SJSA1 (cell line): ENCODE measurements at places on chromosomes 16 and 17. TPM values are rescaled to one million over a fixed set of nuclear protein-coding genes. Genes with fewer than 3 reads are reported as not detected.

Gene STAC2
- not detected in 2 replicates for total RNA-seq

DNA sequence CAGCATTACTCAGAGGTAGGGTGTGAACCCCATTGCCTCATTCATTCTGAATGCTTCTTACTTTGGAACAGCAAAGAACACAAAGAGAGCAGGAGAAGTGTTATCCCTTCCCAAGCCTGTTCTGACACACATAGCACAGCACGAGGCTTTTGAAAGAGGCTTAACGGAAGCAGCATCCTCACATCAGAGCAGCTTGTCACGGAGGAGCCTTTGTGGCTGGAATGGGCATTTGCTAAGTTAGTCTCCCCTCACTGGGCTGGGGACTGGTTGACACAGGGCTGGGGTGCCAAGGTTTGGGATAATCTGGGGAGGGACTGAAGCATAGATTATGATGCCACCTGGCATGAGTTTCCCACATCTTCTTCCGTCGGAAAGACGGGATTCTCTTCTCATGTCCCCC is 167.5 kb upstream of the DNAH9 start:
- H3K4me1 ChIP-seq, result no peaks in the 10 kb centered on the region
- H3K27ac ChIP-seq, result no peak overlapping the region
- H3K4me3 ChIP-seq, result no peak overlapping the region
- DNase-seq, result no peak

GRCh38 chr16:69581297-69581696 is 15.5 kb downstream of the NFAT5 start:
- DNase-seq, result no peak
- H3K27ac ChIP-seq, result no peak overlapping the region
- H3K4me3 ChIP-seq, result no peak overlapping the region
- no peaks in the 10 kb centered on the region for H3K27me3 ChIP-seq
- no peaks in the 10 kb centered on the region for H3K4me1 ChIP-seq

DNA sequence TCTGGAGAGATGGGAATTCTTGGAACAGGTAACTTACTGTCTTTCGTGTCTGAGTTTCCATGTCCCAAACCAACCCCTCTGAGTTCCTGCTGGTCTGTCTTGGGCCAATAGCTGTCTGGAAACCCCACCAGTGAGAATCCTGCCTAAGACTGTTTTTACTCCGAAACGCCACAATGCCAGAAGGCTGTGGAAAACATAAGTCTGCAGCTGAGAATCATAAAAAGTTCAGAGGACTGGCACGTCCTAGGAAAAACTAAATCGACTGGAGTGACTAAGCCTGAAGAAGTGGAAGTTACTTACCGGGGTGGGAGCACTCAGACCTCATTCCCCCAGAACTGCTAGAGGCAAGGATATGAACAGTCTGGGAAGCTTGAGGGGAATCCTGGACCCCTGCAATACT is 13.3 kb downstream of the LRRC75A start:
- no peak for DNase-seq
- H3K36me3 ChIP-seq, result no peaks in the 10 kb centered on the region
- H3K4me1 ChIP-seq, result peaks cover 18% of the 10 kb centered on the region

GRCh38 chr16:82169861-82170845 is at the start of gene MPHOSPH6:
Gene MPHOSPH6, minus strand, starts transcription at chr16:82170224. Its CDS starts 49 bp downstream, at chr16:82170175.
- peak within 1 kb of the TSS; percentile 71 for H3K4me3 ChIP-seq
- H3K27ac ChIP-seq, result peak within 1 kb of the TSS; percentile 62
- H3K27me3 ChIP-seq, result peaks cover 22% of the 10 kb centered on the region
- H3K36me3 ChIP-seq, result peaks cover 33% of the 10 kb centered on the region

DNA sequence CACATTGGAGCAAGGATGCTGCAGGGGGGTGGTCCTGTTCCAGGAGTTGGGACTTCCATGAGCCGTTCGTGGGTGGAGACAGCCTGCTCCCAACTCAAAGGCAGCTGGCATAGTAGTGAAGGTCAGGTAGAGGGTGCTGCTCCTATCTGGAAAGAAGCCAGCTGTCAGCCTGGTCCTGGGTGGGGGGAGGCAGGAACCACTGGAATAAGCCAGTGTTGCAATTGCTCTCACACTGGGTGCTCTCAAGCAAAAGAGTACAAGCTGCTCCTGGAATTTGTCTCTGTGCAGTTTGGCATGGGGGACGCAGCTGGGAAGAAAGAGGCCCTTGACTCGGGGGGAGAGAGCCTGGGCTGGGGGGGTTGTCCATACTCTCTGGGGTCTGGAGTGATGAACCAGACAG is 8.7 kb downstream of the CACNG5 start:
- no peaks in the 10 kb centered on the region for H3K36me3 ChIP-seq
- H3K4me1 ChIP-seq, result no peaks in the 10 kb centered on the region
- no peak overlapping the region for H3K4me3 ChIP-seq
- H3K27me3 ChIP-seq, result peaks cover 30% of the 10 kb centered on the region

DNA sequence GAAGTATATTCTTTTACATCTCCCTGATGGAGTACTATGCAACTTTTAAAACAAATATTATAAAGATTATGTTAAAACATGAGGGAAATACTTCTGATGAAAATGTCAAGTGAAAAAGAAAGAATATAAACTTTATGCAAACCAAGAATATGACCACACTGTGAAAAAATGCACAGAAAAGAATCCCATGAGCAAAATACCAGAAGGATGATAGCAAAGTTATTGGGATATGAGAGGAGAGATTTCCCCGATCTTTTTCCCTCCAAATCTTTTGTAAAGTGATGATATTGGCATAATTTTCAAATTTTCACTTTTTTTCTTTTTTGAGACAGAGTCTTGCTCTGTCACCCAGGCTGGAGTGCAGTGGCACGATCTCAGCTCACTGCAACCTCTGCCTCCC is 36.6 kb upstream of the SMURF2 start:
- no peak for DNase-seq
- peaks cover 31% of the 10 kb centered on the region for H3K4me1 ChIP-seq
- H3K27ac ChIP-seq, result no peak overlapping the region
- no peaks in the 10 kb centered on the region for H3K27me3 ChIP-seq
- no peak overlapping the region for H3K4me3 ChIP-seq

DNA sequence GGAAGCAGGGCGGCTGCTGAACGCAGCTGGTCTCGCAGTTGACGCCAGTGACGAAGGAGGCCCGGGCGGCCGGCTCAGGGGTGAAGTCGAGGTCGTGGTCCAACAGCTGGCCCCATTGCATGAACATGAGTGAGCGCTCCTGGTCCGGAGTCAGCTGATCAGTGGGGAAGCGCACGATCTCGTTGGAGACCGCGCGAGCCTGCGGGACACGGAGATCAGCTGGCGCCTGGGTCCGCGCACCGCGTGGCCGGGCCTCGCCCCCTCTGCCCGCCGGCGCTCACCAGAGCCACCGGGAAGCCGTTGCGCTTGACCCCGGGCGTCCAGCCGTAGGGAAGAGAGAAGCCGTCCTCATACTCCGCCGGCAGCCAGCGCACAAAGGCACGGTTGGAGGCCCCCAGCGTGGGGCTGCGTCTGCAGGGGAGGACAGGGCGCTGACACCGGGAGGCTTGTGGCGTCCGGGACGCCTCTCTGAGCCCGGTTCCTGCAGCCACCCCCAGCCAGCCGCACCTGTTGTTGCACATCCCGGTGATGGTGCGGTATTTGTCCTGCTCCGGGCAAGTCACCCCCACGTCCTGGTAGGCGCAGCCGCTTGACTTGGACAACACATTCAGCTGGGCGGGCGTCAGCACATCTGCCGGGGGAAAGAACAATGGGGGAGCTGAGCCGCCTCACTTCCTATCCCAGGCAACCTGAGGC is 1.6 kb downstream of the MPO start:
- H3K36me3 ChIP-seq, result no peaks in the 10 kb centered on the region
- DNase-seq, result no peak
- no peaks in the 10 kb centered on the region for H3K4me1 ChIP-seq
- no peak overlapping the region for H3K4me3 ChIP-seq
- peaks cover 44% of the 10 kb centered on the region for H3K27me3 ChIP-seq

- no peak overlapping the region for H3K4me3 ChIP-seq
- no peaks in the 10 kb centered on the region for H3K27me3 ChIP-seq
- H3K4me1 ChIP-seq, result no peaks in the 10 kb centered on the region
- no peaks in the 10 kb centered on the region for H3K36me3 ChIP-seq
Measured at GRCh38 chr17:68993112-68993511, 37.9 kb upstream of the ABCA8 start.

Gene CDC6
- total RNA-seq, result 95.8 and 97.8 TPM in 2 replicates

Gene LRRC36
- not detected in 2 replicates for total RNA-seq

Gene DYNLRB2
- total RNA-seq, result not detected in 2 replicates

Gene MPP3
- 2.4 and 6.4 TPM in 2 replicates for total RNA-seq

DNA sequence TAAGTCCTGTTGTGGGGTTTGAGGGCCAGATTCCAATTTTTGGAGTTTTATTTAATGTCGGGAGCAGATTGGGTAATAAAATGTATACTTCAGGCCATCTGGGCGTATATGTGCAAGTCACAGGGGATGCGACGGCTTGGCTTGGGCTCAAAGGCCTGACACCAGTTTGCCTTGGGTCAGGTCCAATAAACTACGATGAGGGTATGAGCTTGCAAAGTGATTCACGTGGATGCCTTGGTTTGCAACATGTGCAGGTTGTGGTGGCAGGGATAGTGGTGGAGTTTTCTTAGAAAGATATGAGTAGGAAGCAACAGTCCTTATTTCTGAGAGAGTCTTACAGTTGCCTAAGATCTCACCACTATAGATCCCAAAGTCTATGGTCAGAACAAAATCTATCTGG is 157.0 kb upstream of the CDH11 start:
- DNase-seq, result no peak
- H3K27ac ChIP-seq, result no peak overlapping the region
- no peak overlapping the region for H3K4me3 ChIP-seq
- no peaks in the 10 kb centered on the region for H3K36me3 ChIP-seq
- no peaks in the 10 kb centered on the region for H3K4me1 ChIP-seq
- H3K27me3 ChIP-seq, result no peaks in the 10 kb centered on the region

DNA sequence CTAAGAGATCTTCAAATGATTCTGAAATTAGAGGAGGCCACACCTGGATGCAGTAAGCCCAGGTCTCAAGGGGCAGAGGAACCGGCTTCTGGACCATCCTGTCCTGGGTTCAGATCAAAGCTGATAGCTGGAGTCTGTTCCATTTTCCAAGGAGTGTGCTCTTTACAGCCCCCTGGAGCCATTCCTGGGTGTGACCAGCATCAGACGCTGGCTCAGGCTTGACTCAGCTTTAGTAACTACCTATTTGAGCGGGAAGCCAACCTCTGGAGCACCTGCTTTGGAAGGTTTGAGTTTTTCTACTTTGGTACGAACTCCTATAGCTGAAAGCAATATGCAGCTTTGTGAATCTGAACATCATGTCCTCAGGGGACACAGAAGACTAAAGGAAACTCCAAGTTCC is 12.9 kb upstream of the BBS2 start:
- H3K36me3 ChIP-seq, result no peaks in the 10 kb centered on the region
- DNase-seq, result no peak
- H3K4me3 ChIP-seq, result no peak overlapping the region
- no peak overlapping the region for H3K27ac ChIP-seq

- DNase-seq, result no peak
- H3K4me3 ChIP-seq, result no peak overlapping the region
- no peak overlapping the region for H3K27ac ChIP-seq
- peaks cover 20% of the 10 kb centered on the region for H3K4me1 ChIP-seq
- peaks cover 62% of the 10 kb centered on the region for H3K36me3 ChIP-seq
Measured at GRCh38 chr16:88391144-88391850, 8.5 kb downstream of the ZNF469 start.

DNA sequence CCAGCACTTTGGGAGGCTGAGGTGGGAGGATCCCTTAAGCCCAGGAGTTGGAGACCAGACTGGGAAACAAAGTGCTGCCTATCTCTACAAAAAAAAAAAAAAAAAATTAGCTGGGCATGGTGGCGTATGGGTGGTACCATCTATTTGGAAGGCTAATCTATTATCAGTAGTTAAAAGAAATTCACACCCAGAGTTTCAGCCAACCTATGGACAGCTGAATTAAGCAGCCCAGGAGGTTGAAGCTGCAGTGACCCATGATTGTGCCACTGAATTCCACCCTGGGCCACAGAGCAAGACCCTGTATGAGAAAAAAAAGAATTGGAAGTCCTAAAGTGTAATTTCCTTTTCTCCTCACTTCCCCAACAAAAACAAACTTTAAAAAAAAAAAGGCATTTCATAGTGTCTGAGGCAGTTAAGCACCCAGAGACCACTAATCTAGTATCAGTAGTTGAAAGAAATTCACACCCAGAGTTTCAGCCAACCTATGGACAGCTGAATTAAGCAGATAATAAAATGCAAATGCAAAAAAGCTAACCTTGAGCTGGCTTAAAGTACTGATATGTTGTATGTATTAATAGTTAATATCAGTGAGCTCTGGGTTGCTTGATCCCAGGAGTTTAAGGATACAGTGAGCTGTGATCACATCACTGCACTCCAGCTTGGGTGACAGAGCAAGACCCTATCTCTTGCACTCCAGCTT is 18.1 kb downstream of the CLTC start:
- H3K4me1 ChIP-seq, result peaks cover 17% of the 10 kb centered on the region
- no peaks in the 10 kb centered on the region for H3K27me3 ChIP-seq
- DNase-seq, result no peak

GRCh38 chr17:29789196-29790170 is 140.5 kb downstream of the SSH2 start:
- no peak for DNase-seq
- no peaks in the 10 kb centered on the region for H3K27me3 ChIP-seq
- H3K27ac ChIP-seq, result no peak overlapping the region
- no peak overlapping the region for H3K4me3 ChIP-seq
- H3K36me3 ChIP-seq, result peaks cover 22% of the 10 kb centered on the region

DNA sequence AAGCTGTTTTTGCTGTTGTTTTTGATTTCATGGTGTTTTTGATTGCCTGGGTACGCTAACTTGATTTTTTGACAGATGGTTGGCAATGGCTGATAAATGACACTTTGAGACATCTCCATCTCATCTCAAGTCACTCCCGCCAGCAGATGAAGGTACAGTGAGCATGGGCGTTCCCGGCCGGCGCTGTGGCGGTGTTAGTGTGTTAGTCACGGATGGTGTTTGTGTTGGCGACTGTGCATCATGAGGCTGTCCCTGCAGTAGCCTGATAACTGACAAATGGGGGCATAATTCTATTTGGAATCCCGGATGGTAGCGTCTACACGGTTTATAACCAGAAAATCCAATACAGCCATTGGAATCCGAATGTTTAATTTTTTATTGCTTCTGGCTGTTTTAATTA is 81.6 kb upstream of the ZNF750 start:
- no peak for DNase-seq
- no peaks in the 10 kb centered on the region for H3K4me1 ChIP-seq
- H3K27me3 ChIP-seq, result no peaks in the 10 kb centered on the region
- peaks cover 25% of the 10 kb centered on the region for H3K36me3 ChIP-seq

- peak overlapping the region; percentile 20 for H3K4me3 ChIP-seq
- no peaks in the 10 kb centered on the region for H3K36me3 ChIP-seq
- H3K27ac ChIP-seq, result no peak overlapping the region
- H3K4me1 ChIP-seq, result peaks cover 10% of the 10 kb centered on the region
Measured at GRCh38 chr17:7922845-7923628, 6.6 kb downstream of the KCNAB3 start.

DNA sequence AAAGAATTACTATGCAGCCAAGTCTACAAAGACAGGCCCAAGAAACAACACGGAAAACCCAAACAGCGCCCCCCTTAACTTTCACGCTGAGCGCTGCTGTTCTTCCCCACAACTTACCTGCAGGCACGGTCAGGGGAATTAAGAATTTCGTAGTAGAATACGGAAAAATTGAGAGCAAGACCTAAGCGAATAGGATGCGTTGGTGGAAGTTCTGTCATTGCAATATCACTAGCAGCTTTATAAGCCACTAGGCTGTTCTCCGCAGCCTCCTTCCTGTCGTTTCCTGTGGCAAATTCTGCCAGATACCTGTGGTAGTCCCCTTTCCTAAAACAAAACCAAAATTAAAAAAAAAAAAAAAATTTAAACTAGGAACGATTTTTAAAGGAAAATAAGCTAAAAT is 39.0 kb downstream of the YWHAE start:
- no peaks in the 10 kb centered on the region for H3K27me3 ChIP-seq
- H3K4me3 ChIP-seq, result no peak overlapping the region
- H3K36me3 ChIP-seq, result peaks cover 76% of the 10 kb centered on the region
- no peak for DNase-seq
- peaks cover 13% of the 10 kb centered on the region for H3K4me1 ChIP-seq

Gene CDH13
- 60.7 and 62.5 TPM in 2 replicates for total RNA-seq
